Panc1 (cell line): ENCODE measurements at places on chromosomes 5 and 9. TPM values are rescaled to one million over a fixed set of nuclear protein-coding genes. Genes with fewer than 3 reads are reported as not detected.
A peak's percentile ranks its signal among the peaks of the same experiment; 100 is the strongest.

The ANKRD18A gene
- 9.6 TPM for total RNA-seq

- no peaks in the 10 kb centered on the region for H3K27me3 ChIP-seq
- DNase-seq = no peak
- no peak overlapping the region for H3K4me3 ChIP-seq
- no peaks in the 10 kb centered on the region; the same call in 1 of the 2 replicates for H3K36me3 ChIP-seq
- no peaks in the 10 kb centered on the region for H3K4me1 ChIP-seq
- H3K27ac ChIP-seq = no peak overlapping the region
Measured at GRCh38 chr5:172082180-172082579, 75.7 kb upstream of the FBXW11 start.

- H3K27ac ChIP-seq = no peak overlapping the region
- no peaks in the 10 kb centered on the region for H3K36me3 ChIP-seq
- no peak overlapping the region for H3K4me3 ChIP-seq
- no peaks in the 10 kb centered on the region for H3K27me3 ChIP-seq
Measured at GRCh38 chr5:158393457-158393856, 534.5 kb upstream of the CLINT1 start.

DNA sequence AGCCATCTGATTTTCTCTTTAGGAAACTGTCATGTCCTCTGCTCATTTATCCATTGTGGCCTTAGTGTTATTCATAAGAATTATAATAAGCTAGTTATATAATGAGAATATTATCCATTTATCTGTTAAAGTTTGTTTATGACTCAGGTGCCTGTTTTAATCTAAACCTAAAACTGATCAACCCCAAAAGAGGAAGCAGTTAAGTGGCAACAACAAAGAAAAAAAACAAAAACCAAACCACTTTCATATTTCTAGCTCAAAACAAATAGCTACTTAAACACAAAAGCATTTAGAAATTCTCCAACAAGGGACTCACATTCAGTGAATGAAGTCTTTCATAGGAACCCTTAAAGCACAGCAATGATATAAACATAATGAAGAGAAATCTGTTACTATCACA is 116.4 kb downstream of the APBA1 start:
- DNase-seq = no peak
- no peak overlapping the region for H3K4me3 ChIP-seq
- H3K36me3 ChIP-seq = no peaks in the 10 kb centered on the region
- H3K4me1 ChIP-seq = no peaks in the 10 kb centered on the region

DNA sequence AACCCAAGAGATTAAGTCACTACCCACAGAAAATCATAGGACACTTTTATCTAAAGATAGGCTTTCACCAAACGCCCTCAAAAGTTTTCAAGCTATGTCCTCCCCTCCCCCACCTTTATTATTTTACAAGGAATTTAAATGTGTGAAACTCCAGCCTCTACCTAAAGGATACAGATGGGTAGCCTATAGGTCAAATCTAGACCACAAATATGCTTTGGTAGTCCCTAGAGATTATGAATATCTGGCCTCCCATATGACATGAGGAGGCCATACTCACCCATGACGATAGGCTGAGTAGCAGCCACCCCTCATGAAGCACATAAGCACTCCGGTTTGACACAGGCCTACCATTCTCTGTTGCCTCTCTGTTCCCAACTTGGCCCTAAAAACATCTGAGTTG is 11.9 kb downstream of the SIL1 start:
- H3K4me1 ChIP-seq = no peaks in the 10 kb centered on the region
- H3K4me3 ChIP-seq = no peak overlapping the region
- DNase-seq = no peak
- H3K36me3 ChIP-seq = no peaks in the 10 kb centered on the region
- H3K27ac ChIP-seq = no peak overlapping the region

DNA sequence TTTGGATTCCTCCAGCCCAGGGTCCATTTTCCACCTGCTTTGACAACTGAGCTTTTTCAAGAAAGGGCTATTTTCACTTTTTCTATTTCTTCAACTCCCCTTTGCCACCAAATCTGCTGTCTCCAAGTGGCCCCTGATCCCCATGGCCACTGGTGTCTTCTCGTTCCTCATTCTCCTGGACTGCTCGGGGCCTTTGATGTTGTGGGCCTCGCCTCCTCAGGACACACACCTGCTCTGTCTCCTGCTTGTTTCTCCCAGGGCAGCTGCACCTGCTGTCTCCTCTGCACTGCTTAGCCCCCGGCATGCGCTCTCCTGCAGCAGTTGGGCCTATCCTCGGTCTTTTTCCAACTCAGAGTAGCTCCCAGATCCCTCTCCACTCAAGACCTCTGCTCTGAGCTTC is 16.3 kb upstream of the NANS start:
- no peaks in the 10 kb centered on the region for H3K4me1 ChIP-seq
- H3K27ac ChIP-seq = no peak overlapping the region
- H3K27me3 ChIP-seq = no peaks in the 10 kb centered on the region
- H3K36me3 ChIP-seq = no peaks in the 10 kb centered on the region
- no peak for DNase-seq
- H3K4me3 ChIP-seq = no peak overlapping the region

DNA sequence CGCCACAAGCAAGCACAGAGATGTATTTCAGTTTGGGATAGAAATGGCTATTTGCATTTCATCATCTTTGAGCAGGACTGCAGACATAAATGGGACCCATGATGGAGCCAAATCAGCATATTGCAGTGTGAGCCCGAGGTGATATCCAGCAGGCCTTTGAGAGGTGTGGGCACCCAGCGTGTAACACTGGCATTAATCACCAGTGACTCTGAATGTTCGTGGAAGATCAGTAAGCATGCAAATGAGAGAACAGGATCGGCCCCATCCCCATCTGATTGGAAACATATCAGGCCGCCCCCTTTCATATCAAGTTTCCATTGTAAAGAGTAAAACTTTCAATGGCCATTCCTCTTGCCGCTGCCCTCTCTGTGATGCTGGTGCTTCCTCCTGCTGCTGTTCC is 84.0 kb downstream of the GTF3C4 start:
- DNase-seq = no peak
- no peak overlapping the region for H3K27ac ChIP-seq
- H3K27me3 ChIP-seq = no peaks in the 10 kb centered on the region
- no peaks in the 10 kb centered on the region for H3K4me1 ChIP-seq

- H3K27me3 ChIP-seq = no peaks in the 10 kb centered on the region; the same call in 1 of the 2 replicates
- no peak overlapping the region for H3K4me3 ChIP-seq
- no peaks in the 10 kb centered on the region for H3K36me3 ChIP-seq
- no peak overlapping the region for H3K27ac ChIP-seq
- no peaks in the 10 kb centered on the region for H3K4me1 ChIP-seq
Measured at GRCh38 chr9:110199643-110200042, 8.3 kb downstream of the C9orf152 start.

The MYOZ3 gene
- 1.7 TPM for total RNA-seq

GRCh38 chr9:6922124-6922676 is 164.4 kb downstream of the KDM4C start:
- H3K4me1 ChIP-seq = no peaks in the 10 kb centered on the region
- H3K4me3 ChIP-seq = no peak overlapping the region
- no peaks in the 10 kb centered on the region for H3K27me3 ChIP-seq
- no peaks in the 10 kb centered on the region for H3K36me3 ChIP-seq
- DNase-seq = no peak

DNA sequence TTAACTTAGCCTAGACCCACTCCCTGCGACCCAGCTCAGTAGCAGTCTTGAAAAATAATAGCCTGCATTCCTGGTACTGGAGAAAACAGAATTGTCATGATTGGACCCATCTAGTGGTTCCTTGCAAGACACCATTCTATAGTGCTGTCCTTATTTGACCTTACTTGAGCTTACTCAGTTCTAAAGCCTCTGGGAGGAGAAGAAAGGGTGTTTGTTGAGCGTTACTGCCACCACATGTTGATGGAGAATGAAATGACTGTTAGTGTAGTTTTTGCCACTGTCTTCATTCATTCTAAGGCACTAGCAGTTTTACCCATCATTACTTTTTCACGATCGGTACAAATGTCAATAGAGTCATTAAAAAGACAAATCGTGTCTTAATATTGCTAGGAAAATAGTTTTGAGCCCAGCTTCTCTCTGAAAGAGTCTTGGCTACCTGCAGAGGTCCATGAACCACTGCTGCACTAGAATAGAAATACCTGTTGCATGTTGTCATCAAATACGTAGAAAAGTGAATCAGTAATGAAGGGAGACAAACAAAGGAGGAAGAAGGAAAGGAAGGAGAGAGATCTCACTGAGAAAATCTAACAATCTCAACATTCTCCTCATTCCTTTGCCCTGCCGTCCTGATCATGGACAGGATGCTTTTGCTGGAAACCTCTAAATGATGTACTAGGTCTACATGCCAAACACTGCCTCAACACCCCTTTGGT is 96.0 kb downstream of the LIX1 start:
- no peaks in the 10 kb centered on the region for H3K36me3 ChIP-seq
- H3K27ac ChIP-seq = no peak overlapping the region
- H3K4me3 ChIP-seq = no peak overlapping the region

The STPG3 gene
- 0.26 TPM for total RNA-seq

The DOK3 gene
- total RNA-seq = 12.4 TPM

The KIF24 gene
- 7.2 TPM for total RNA-seq

DNA sequence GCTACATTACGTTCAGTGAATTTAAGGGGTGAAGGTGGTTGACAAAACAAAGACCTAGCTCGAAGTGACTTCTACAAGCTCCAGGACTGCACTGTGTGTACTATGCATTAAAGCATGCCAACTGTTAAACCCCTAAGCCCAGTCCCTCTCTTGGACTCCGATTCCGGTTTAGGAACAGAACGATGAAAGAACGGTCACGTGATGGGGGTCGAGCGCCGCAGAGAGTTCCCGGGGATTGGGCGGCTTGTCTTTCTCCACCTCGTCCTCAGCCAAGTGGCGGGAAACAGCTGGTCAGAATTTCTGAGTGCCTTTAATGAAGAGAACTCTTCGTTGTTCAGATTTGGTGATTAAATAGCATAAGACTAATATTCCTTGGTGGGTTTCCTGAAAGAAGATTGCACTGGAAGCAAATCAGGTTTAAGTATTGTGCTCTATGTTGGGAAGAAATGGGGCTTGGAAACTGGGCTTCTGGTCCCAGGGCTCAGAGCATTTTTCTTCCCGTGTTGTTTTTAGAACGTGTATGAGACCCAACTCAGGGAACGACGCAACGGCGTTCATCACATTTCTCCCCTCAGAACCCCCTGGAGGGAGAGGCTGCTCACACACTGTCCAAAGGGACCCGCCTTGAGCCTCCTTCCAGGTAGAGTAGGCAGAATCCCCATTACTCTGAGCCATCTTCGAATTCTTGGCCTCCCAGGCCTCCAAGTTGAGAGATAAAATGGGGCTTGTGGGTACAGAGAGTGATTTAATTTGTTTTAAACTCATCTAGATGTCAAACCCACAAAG is 25.3 kb downstream of the IRX2 start:
- peaks cover 12% of the 10 kb centered on the region for H3K27me3 ChIP-seq
- no peaks in the 10 kb centered on the region for H3K4me1 ChIP-seq
- H3K27ac ChIP-seq = no peak overlapping the region
- H3K4me3 ChIP-seq = no peak overlapping the region
- no peaks in the 10 kb centered on the region for H3K36me3 ChIP-seq

The KCTD16 gene
- total RNA-seq = 0.08 TPM

The QRFP gene
- total RNA-seq = not detected

The GNE gene
- 107 TPM for total RNA-seq

The CDO1 gene
- not detected for total RNA-seq

The EQTN gene
- total RNA-seq = not detected

GRCh38 chr5:131532031-131532640 is 102.9 kb downstream of the RAPGEF6 start:
- H3K36me3 ChIP-seq = no peaks in the 10 kb centered on the region; the same call in 1 of the 2 replicates
- no peak overlapping the region for H3K27ac ChIP-seq
- DNase-seq = no peak
- H3K4me1 ChIP-seq = no peaks in the 10 kb centered on the region

- no peaks in the 10 kb centered on the region for H3K36me3 ChIP-seq
- DNase-seq = no peak
- H3K27ac ChIP-seq = no peak overlapping the region
- no peaks in the 10 kb centered on the region for H3K4me1 ChIP-seq
Measured at GRCh38 chr5:9441610-9442009, 104.3 kb downstream of the SEMA5A start.

The PCDHGC5 gene
- 0.36 TPM for total RNA-seq

- H3K4me3 ChIP-seq = no peak overlapping the region
- no peaks in the 10 kb centered on the region for H3K27me3 ChIP-seq
- no peak for DNase-seq
- H3K27ac ChIP-seq = no peak overlapping the region
- H3K36me3 ChIP-seq = no peaks in the 10 kb centered on the region
Measured at GRCh38 chr9:126788634-126789349, 16.0 kb upstream of the ZBTB43 start.

The PLEKHG4B gene
- total RNA-seq = 8.9 TPM

The SYNPO gene
- 82.8 TPM for total RNA-seq

The GABRA1 gene
- not detected for total RNA-seq

The CMBL gene
- total RNA-seq = 43.2 TPM

DNA sequence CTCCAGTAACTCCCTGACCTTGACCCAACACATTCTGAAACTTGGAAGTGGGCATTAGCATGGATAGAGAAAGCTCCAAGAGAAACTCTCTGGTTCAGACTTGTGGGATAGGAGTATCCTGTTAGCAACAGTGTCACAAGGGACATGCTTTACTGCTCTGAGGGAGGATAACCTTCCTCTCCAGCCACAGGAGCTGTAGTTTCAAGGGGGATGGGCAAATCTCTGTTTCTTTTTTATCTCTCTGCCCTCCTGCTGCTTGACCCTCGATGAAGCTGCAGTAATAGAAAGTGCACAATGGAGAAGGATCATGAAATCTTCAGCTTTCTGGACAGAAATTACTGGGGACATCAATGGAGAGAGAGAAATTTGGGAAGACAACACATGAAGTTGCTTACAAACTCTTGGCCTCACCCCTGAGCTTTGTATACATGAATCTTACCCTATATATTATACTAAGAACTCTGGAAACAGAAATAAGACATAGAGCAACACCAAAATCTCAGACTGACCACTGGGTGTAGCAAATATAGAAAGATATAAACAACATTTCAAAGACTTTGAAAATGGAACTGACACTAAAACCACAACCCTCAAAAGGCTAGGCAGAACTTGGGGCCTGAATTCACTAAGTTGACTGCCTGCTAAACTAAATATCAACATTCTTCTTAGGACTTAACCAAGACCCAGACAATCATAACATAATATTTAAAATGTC is 471.0 kb upstream of the MEF2C start:
- H3K4me3 ChIP-seq = no peak overlapping the region
- no peaks in the 10 kb centered on the region for H3K4me1 ChIP-seq
- H3K27ac ChIP-seq = no peak overlapping the region
- no peaks in the 10 kb centered on the region for H3K27me3 ChIP-seq

GRCh38 chr5:135235551-135236227 is 163.3 kb downstream of the MACROH2A1 start:
- H3K4me1 ChIP-seq = no peaks in the 10 kb centered on the region
- no peak overlapping the region for H3K27ac ChIP-seq
- H3K27me3 ChIP-seq = no peaks in the 10 kb centered on the region; the same call in 1 of the 2 replicates
- no peaks in the 10 kb centered on the region for H3K36me3 ChIP-seq
- H3K4me3 ChIP-seq = no peak overlapping the region

- peak overlapping the region; percentile 26 for H3K4me3 ChIP-seq
- H3K36me3 ChIP-seq = no peaks in the 10 kb centered on the region
- no peaks in the 10 kb centered on the region for H3K4me1 ChIP-seq
- H3K27me3 ChIP-seq = no peaks in the 10 kb centered on the region
- peak; percentile 13 for DNase-seq
Measured at GRCh38 chr9:96217754-96218693, 84.0 kb downstream of the HSD17B3 start.

- DNase-seq = no peak
- no peak overlapping the region for H3K4me3 ChIP-seq
- H3K27me3 ChIP-seq = no peaks in the 10 kb centered on the region
- H3K4me1 ChIP-seq = no peaks in the 10 kb centered on the region; the same call in 1 of the 2 replicates
Measured at GRCh38 chr5:125112196-125112595, 365.8 kb upstream of the ZNF608 start.

GRCh38 chr9:134491856-134492255 is 149.7 kb upstream of the COL5A1 start:
- H3K36me3 ChIP-seq = no peaks in the 10 kb centered on the region
- no peaks in the 10 kb centered on the region for H3K27me3 ChIP-seq
- H3K27ac ChIP-seq = no peak overlapping the region
- H3K4me1 ChIP-seq = no peaks in the 10 kb centered on the region
- no peak for DNase-seq
